Right cardiac atrium (tissue), 5 donors: ENCODE measurements at places on chromosomes 6 and 20. TPM values are rescaled to one million over a fixed set of nuclear protein-coding genes. Genes with fewer than 3 reads are reported as not detected.

The SNHG17 gene
- 8.6 TPM for polyA plus RNA-seq

The OXT gene
- not detected for polyA plus RNA-seq

The CASS4 gene
- polyA plus RNA-seq: 0.34 TPM

DNA sequence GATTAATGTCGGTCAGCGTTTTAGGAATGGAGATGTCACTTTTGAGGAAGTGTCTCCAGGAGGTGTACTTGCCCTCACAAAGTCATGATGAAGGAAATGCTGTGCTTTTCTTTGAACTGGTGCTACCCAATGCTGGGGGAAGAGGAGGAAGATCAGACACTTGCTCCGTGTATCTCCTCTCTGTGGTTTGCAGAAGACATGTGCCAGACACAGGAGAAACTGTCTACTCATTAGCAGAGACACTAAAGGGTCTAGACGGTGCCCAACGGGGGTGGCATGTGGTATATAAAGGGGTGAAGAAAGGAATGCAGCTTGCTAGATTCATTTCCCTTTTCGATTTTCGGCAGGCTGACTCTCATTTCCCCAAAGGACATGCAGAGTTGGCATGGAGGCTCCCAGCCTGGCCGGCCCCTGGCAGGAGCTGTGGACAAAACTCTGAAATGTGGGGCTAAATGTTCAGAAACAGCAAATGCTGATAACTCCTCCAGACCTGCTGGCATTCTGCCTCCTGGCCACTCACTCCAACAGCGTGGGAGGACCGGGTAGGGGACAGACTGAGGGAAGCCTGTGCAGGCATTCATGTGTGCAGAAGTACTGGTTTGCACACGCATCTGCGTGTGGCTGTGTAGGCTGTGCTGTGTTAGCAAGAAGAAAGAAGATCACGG, 59.6 kb upstream of the QKI start:
- peak; percentile 91 for DNase-seq

DNA sequence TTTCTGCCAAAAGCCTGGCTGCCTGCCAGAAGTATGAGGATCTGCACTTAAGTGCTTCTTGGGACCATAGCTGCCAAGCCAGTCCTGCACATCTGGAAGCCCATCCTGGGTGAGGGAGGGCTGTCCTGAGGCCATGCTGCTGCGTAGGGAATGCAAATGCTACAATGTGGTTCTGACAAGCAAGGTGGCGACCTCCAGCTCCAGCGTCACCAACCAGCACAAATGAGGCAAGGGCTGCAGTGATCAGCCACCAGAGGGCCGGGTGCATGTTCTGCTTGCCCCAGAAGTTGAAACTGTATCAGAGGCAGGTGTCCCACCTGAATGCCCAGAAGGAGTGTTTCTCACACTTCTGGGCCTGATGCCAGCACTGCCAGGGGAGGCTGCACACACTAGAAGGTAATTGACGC, 99.1 kb upstream of the KCNQ5 start:
- no peak for DNase-seq

DNA sequence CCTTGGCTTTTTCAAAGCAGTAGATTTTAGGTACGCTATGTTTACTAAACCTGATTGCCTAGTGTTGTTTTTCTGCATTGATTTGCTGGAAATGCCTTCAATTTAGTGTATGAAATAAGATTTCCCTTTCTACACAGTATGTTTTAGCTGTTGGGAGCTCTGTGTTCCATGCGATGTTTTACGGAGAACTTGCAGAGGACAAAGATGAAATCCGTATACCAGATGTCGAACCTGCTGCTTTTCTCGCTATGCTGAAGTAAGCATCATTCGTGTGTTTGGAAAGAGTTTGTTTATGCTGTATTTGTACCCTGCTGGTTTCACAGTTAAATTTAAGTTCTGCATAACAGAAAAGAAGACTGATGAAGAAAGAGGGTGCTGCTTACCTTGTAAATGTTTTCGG, 1.9 kb downstream of the BTBD3 start:
- no peak for DNase-seq

- DNase-seq: no peak
Observed at GRCh38 chr20:36415475-36416002, 109.4 kb downstream of the DLGAP4 start.

DNA sequence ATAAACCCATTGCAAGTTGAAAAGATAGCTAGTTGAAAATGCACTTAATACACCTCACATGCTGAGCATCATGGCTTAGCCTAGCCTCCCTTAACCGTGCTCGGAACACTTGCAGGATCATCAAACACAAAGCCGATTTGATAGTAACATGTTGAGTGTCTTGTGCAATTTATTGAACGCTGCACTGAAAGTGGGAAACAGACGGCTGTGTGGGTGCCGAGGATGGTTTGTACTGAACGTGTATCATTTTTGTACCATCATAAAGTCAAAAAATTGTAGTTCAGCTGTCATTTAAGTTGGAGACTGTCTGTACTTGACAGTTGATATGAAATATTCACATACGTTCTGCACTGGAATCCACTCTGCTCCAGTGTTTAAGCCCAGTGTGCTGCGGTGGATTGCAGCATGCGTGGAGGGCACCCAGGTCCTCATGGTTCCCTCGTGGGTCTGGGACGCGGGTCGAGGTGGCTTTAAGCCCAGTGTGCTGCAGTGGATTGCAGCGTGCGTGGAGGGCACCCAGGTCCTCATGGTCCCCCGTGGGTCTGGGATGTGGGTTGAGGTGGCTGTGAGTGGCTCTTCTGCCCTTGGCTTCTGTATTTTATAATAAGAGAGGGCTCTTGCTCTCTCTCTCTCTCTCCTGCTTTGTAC, 77.0 kb downstream of the CDH4 start:
- DNase-seq: peak; percentile 65

- no peak for DNase-seq
Observed at GRCh38 chr6:45353654-45354053, 24.1 kb downstream of the SUPT3H start.
